ENCODE measurements at places on chromosomes 12 and 14.

DNA sequence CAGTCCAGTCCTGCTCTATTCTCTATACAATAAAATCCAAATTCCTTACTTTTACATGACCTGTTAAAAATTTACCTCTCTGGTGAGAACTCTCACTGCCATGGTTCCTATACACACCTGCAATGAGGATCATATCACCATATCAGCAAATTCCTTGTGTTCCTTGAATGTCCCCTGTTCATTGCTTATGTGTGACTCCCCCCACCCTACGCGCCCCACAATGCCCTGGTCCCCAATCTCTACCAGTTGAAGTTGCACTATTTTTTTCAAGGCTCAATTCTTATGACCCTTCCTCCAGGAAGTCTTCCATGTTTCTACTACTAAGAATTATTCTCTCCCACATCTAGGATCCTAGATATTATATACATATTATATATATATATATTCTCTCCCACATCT lies 82.2 kb upstream of the NEDD1 start:
- H3K36me3 ChIP-seq: no peaks in the 10 kb centered on the region
- no peaks in the 10 kb centered on the region for H3K27me3 ChIP-seq
- no peak overlapping the region for H3K4me3 ChIP-seq
- DNase-seq: no peak

DNA sequence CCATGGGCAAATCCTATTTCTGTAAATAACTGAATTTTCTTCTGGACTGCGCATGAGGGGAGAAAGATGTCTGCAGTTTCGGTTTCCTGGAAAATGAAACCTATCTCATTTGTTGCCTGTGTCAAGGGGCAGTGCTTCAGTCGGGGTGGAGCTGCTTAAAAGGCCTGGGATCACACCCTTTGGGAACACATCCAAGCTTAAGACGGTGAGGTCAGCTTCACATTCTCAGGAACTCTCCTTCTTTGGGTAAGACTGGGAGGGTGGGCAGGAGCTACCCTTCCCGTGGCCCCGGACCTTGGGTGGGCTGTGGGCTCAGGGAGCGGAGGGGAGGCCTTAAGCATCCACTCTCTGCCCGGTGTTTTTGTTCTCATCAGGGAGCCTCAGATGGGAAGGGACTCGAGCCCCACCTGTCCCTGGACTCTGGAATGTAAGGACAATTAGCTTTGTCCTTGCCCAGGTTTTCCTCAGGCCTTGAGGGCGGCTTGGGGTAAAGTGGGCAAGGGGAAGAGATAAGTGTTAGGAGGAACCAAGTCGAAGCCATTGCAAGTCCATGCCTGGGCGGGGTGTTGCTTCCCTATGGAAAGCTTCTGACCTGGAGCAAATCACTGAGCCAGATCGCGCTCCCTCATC lies at the start of gene IFI27:
Gene IFI27 (plus strand): TSS at position 185 of the 630 bp plus-strand sequence.
- no peaks in the 10 kb centered on the region for H3K36me3 ChIP-seq
- H3K27me3 ChIP-seq: no peaks in the 10 kb centered on the region
- peak within 1 kb of the TSS; percentile 46 for H3K4me3 ChIP-seq
- H3K4me1 ChIP-seq: peaks cover 9% of the 10 kb centered on the region

DNA sequence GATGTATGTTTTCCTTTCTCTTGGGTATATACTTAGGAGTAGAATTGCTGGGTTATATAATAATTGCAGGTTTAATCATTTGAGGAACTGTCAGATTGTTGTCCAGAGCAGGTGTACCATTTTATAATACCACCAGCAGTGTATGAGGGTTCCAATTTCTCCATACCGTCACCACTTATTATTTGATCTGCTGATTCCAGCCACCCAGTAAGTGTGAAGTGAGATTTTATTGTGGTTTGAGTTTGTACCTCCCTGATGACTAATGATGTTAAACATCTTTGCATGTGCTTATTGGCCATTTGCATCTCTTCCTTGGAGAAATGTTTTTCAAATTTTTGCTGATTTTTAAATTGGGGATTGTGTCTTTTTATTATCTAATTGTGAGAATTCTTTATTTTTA lies 15.1 kb downstream of the NCKAP5L start:
- no peaks in the 10 kb centered on the region for H3K36me3 ChIP-seq
- DNase-seq: no peak
- H3K4me1 ChIP-seq: peaks cover 23% of the 10 kb centered on the region
- no peaks in the 10 kb centered on the region for H3K27me3 ChIP-seq
- no peak overlapping the region for H3K4me3 ChIP-seq
- no peak overlapping the region for H3K27ac ChIP-seq

GRCh38 chr12:43786899-43787693 lies 19.0 kb downstream of the TWF1 start:
- no peak overlapping the region for H3K4me3 ChIP-seq
- H3K27ac ChIP-seq: no peak overlapping the region
- H3K27me3 ChIP-seq: no peaks in the 10 kb centered on the region
- H3K4me1 ChIP-seq: no peaks in the 10 kb centered on the region
- no peak for DNase-seq
- H3K36me3 ChIP-seq: peaks cover 61% of the 10 kb centered on the region

DNA sequence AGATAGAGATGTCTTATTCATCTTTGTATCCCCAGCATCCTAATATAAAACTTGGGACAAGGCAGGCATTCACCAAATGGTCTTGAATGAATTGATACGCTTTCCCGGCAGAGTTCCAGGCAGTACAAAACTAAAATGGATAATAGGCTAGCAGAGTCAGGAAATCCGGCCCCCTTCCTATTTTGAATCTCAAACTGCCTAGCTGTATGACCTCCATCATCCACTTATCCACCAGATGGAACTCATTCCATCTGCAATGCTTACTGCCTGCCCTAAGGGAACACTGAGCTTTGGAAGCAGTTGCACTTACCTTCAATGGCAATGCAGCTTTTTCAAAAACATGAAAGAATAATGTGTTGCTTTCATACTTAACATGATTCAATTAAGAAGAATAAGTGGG lies 43.4 kb downstream of the BDKRB1 start:
- H3K4me3 ChIP-seq: no peak overlapping the region
- H3K4me1 ChIP-seq: no peaks in the 10 kb centered on the region
- no peak overlapping the region for H3K27ac ChIP-seq
- no peak for DNase-seq
- peaks cover 63% of the 10 kb centered on the region for H3K36me3 ChIP-seq
- H3K27me3 ChIP-seq: no peaks in the 10 kb centered on the region

- H3K4me1 ChIP-seq: no peaks in the 10 kb centered on the region
- H3K4me3 ChIP-seq: no peak overlapping the region
- H3K27me3 ChIP-seq: no peaks in the 10 kb centered on the region
Observed at GRCh38 chr12:22228022-22228875, 106.3 kb downstream of the ST8SIA1 start.

DNA sequence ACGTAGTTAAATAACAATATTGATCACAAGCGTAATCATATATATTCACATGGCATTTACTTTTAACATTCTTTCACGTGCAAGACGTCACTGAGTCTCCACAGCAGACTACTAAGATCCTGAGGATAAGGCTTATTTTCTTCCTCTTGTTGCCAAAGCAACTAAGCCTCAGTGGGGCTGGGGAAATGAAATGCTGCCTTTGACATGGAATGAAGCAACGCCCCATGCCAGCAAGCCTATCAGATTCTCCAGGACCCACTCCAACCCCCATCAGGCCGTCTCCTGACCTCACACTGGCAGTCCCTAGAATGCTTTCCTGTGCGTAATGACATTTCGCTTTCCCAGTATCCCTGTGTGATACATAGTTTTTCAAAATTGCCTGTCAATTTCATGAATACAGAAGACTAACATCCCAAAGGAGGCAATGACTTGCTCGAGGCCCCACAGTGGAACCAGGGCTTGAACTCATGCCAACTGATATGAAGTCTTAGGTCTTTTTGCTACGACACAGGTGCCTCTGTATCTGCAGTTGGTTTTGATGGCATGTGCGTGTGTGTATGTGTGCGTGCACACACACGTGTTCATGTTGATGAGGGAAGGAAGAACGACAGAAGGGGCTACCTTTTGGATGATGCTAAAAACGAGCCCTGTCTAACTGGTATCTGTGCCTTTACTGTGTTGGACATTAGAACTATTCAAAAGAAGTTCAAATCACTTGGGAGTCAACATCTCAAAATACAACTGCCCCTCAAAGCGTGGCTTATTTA lies 239.1 kb downstream of the VRK1 start:
- peaks cover 41% of the 10 kb centered on the region for H3K27me3 ChIP-seq
- H3K27ac ChIP-seq: no peak overlapping the region
- H3K4me1 ChIP-seq: no peaks in the 10 kb centered on the region
- DNase-seq: no peak
- no peak overlapping the region for H3K4me3 ChIP-seq

DNA sequence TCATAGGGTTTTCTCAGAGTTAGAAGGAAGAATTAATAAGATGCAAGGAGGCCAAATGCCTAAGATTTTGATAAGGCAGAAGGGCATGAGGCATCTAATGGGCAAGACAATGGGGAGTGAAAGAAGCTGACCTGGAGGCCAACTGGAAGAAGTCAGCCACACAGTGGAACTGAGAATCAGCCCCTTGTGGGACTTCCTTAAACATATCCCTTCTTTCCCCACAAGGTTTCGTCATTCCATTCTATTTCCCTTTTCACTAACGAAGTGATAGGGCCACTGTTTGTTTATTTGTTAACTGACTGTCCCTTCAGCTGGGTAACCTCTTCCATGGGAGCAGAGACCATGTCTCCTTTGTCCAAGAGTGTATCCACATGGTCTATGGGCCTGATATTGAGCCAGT lies 86.2 kb downstream of the HELB start:
- no peak for DNase-seq
- no peak overlapping the region for H3K27ac ChIP-seq
- H3K36me3 ChIP-seq: no peaks in the 10 kb centered on the region
- H3K4me3 ChIP-seq: no peak overlapping the region

GRCh38 chr14:101781240-101782061 lies 19.9 kb downstream of the PPP2R5C start:
- peak; percentile 71 for DNase-seq
- H3K4me3 ChIP-seq: peak overlapping the region; percentile 51
- H3K27me3 ChIP-seq: no peaks in the 10 kb centered on the region
- H3K27ac ChIP-seq: no peak overlapping the region

GRCh38 chr12:53333845-53334244 lies 2.3 kb downstream of the SP7 start:
- H3K4me1 ChIP-seq: no peaks in the 10 kb centered on the region
- H3K36me3 ChIP-seq: no peaks in the 10 kb centered on the region
- H3K27ac ChIP-seq: no peak overlapping the region
- H3K4me3 ChIP-seq: no peak overlapping the region
- H3K27me3 ChIP-seq: peaks cover 26% of the 10 kb centered on the region

Data from upper lobe of right lung (tissue), 1 donor.